Stimulated activated CD4-positive, alpha-beta T cell treated with anti-CD3 and anti-CD28 coated beads, TNF-alpha, amount 100 ng/mL, for 48 hours (primary cell): ENCODE measurements at places on chromosomes 1 and 21.
A peak's percentile ranks its signal among the peaks of the same experiment; 100 is the strongest.

- no peak for DNase-seq
Measured at GRCh38 chr1:234413990-234414389, 40.7 kb downstream of the COA6 start.

GRCh38 chr1:185666582-185666981 is 67.6 kb upstream of the HMCN1 start:
- DNase-seq: no peak

DNA sequence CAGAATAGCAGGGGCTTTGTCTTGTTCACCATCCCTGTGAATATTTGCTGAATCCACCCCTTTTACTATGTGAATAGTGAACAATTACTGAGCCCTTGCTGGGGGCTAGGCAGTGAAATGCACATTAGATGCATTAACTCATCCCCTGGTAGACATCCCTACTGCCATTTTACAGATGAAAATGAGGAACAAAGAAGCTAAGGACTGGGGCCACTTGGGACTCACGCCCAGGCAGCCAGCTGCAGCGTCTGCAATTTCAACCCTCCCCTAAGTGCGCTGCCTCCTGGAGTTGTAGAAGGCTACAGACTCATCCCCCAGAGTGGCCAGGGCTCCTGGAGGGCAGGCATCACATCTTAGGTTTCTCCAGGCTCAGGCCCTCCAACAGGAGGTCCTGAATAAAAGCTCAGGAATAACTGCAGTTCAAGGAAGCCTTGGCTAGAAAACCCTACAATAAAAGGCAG is 31.6 kb downstream of the CAPZB start:
- no peak for DNase-seq

DNA sequence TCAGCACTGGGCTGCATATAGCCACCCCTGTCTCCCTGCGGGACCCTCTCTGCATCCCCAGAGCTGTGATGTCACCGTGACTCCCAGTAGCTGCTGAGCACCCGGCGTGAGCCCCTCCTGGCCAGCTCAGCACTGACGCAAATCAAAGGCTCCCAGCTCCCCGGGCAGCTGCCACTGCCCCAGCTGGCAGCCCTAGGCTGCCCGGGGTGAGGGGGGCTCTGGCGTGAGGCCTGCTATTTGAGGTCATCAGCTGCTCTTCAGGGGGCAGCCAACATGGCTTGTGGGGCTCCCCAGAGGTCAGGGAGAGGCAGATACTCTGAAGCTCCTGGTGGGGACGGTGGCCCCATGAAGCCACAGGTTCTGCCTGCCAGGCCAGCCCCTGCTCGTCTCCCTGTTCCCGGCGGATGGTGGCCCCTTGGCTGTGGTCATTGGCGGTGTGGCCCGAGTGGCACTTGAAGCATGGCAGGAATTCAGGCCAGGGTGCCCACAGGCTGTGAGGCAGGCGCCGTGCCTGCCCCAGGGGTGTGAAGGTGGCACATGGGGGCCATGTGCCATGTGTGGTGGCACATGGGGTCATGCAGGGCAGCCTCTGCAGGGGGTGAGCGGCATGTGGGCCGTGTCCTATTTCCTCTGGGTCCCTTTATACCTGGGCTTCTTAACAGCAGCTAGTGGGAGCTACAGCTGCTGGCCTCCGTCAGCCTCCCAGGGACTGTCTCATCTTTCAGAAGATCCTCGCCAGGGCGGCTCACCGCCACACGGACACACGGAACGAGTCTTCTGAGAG is 85.4 kb downstream of the SIK1 start:
- DNase-seq: no peak

- no peak for DNase-seq
Measured at GRCh38 chr1:91830242-91831131, 55.5 kb downstream of the TGFBR3 start.

DNA sequence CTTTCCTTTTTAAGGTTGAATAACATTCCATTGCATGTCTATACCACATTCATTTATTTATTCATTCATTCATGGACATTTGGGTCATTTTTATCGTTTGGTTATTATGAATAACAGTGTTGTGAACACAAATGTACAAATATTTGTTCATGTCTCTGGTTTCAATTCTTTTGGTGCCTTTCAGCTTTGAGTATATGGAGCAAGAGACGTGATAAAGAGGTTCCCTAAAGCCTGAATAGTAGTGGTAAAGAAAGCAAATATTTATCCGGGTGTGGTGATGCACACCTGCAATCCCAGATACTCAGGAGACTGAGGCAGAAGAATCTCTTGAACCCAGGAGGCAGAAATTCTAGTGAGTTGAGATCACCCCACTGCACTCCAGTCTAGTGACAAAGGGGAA is 5.3 kb upstream of the RLF start:
- no peak for DNase-seq

- no peak for DNase-seq
Measured at GRCh38 chr1:37609002-37609401, 13.3 kb upstream of the GNL2 start.

DNA sequence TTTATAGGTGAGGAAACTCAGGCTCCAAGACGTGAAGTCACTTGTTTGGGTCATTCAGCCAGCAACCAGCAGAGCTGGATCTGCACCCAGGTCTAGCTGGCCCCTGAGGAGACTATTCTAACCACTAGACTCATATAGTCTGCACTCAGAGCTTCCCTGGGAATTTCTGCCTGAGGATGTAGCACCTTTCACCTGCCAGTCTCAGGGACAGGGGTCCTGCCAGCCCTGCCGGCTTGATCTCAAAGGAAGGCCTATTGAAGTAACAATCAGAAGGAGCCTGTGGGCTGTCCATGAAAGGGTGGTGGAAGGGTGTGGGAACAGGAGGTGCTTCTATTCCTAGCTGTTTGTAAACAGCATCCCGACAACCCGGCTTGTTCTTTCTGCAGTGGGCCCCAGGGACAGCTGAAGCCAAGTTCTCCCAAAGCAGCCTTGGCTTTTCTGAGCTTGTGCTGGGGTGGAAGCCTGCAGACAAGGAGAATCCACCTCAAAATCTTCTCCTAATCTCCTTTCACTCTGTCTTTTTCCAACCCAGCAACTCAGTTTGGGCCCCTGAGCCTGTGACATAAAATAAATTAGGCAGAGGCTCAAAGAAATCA is 7.8 kb downstream of the LMOD1 start:
- DNase-seq: no peak

- DNase-seq: peak; percentile 32
Measured at GRCh38 chr1:1402072-1402900, 3.2 kb upstream of the CCNL2 start.

DNA sequence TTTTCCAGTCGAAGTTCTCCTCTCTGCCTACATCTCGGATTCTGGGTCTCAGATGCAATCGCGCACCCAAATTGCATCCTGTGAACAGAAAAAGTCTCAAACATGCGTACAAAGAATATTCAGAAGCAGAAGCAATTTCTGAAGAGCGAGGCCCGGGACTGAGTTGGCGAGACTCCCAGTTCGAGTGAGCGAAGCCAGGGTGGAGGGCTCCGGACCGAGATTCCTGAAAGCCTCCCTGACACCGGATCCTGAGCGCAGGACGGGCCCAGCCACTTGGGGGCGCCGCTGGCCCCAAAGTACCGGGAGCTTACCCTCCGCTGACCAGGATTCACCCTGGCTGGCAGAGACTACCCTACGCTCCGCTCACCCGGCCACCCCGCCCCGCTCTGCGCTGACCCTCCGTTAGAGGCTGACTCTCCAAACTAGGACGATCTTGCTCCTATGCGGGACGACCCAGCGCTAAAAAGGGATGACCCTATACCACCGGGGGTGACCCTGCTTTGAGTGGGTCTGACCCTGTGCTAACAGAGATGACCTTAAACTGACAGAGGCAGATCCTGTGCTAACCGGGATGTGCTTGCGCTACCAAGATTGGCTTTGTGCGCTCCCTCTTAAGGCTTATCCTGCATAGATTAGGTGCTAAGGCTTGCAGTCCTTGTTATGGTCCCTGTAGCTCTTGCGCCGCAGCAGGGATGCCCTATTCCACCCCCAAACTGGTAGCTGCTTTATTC is 12.1 kb downstream of the FOXD2 start:
- DNase-seq: no peak

DNA sequence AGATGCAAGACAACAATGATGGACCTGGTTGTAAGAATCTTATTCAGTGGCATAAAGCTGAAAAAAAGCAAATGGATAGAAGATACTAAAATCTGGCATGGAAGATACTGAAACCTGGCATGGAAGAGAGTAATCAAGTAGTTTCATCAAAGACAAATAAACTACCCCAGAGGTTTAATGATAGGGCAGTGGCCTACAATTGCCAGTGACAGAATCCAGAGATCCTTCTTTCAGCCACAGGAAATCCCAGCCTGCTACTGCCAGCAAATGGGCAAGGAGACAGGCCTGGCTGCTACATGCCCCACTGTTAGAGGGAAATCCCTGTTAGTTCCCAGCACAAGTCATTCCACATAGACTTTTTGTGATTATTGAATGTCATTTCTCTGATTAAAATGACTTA is 409.4 kb downstream of the VAV3 start:
- no peak for DNase-seq

GRCh38 chr21:41960386-41960785 is 6.6 kb upstream of the C2CD2 start:
- DNase-seq: no peak

DNA sequence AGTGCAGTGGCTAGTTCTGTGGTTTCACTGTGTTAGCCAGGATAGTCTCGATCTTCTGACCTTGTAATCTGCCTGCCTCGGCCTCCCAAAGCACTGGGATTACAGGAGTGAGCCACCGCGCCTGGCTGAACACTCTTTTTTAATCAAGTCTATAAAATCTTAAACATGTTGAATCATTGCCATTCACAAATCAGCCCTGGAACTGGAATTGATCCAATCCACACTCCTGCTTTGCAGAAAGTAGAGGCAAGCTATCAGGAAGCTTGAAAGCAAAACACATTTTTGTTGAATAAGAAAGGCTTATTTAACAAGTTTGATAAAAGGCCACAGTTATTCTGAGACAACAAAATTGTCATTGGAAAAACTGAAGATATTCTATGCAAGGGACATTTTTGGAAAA is 18.3 kb upstream of the EFHD2 start:
- no peak for DNase-seq

GRCh38 chr1:1678581-1679380 is 13.8 kb downstream of the SLC35E2B start:
- no peak for DNase-seq

- DNase-seq: no peak
Measured at GRCh38 chr1:243726806-243727502, 123.1 kb downstream of the AKT3 start.

DNA sequence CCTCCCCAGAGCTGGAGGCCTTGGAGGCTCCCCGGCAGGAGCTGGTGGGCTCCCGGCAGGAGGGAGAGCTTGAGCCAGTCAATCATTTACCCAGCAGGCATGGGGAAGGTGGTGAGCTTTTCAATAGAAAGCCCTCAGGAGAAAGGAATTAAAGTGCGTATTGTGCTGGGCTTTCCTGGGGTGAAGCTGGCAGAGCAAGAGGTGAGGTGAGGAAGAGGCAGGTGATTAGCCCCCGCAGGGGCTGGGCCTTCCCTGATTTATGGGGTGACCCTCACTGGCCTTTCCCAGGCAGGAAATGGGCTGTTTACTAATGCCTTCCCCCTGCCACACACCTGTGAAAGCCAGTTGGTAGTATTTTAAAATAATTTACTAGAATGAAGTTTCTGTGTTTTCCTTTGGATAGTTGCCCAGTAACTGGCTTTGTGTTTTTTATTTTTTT is 25.8 kb downstream of the CLDN14 start:
- no peak for DNase-seq

- no peak for DNase-seq
Measured at GRCh38 chr1:66925944-66926343, 1.2 kb downstream of the MIER1 start.

DNA sequence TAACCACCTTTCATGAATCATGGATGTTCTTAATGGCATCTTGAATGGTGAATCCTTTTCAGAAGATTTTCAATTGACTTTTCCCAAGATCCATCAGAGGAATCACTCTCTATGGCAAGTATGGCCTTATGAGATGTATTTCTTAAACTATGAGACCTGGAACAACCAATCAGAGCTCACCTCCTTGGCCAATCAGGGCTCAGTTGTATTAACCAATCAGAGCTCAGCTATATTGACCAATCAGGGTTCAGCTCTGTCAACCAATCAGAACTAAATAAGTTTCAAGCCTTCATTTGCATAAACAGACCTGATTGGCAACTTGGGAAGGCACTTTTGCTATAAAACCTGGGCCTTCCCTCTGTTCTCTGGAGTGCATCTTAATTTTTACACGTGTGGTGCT is 13.6 kb upstream of the FAM3B start:
- DNase-seq: no peak

DNA sequence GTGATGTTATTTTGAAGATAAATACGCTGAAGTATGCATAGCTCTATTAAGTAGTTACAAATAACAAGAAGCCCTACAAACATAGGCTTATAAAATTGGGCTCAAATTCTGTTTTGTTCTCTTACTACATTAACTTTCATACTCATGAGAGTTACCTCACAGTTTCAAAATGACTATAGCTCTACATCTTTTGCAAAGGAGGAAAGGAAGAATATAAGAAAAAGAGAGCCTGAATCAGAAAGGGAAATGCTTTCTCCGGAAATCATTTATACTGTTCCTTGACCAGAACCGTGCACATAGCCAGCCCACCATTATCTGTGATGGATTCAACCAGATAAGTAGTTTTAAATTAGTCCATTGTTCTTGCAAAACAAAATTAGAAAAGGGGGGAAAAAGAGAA is 1252.1 kb downstream of the NCAM2 start:
- DNase-seq: no peak

DNA sequence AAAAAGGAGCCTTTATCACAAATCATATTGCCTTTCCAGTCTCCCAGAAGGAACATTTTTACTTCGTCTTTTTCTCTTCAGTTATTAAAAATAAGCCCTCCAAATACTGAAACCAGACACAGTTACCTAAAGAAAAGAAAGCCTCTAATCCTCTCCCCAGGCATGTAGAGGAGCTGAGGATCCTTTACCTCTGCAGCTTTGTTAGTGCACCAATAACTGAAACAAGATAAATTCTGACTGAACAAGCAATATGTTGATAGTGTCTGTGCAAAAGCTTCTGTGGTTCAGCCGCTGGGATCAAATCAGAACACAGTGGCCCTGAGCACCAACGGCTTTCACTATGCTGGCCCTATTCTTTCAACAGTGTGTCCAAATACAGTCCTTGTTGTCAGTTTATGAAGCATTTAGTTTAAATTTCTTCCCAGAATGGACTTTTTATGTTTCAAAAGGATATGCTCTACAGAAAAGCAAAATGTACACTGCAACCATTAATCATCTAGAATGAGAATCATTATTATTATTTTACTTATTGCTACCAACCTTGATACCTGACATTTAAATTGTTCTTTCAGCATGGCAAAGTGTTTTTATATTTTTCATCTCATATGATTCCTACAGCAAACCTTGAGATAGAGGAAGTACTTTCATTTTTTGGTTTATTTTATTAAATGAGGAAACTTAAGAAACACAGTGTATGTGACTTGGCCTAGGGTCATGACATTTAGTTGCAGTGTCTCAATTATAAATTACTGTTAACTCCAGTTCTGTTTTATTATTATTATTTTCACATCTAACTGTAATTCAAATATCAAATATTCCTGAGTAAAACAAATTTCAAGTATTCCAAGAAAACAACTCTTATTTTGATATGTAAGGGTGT is 217.9 kb downstream of the NEGR1 start:
- DNase-seq: no peak

GRCh38 chr1:247077876-247078257 is 744 bp downstream of the ZNF670 start:
- DNase-seq: no peak
